ENCODE measurements at places on chromosomes 1 and 21.

DNA sequence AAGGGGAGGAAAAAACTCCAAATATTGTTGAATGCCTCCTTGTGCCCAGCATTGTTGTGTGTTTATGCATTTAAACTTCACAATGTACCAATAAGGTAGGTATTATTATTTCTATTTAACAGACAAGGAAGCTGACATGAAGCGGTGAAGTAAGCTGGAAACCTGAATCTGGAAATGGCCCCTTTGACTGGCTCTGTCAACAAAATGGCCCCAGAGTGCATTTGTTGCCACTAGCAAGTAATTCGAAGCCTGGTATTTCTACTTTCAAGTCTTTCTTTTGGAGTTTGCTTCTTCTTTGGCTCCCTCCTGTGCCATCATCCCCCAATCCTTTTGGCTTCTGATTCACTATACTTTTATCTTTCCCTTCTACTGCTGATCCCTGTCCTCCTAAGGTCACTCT is 23.1 kb downstream of the CRYZL1 start:
- no peak for DNase-seq

DNA sequence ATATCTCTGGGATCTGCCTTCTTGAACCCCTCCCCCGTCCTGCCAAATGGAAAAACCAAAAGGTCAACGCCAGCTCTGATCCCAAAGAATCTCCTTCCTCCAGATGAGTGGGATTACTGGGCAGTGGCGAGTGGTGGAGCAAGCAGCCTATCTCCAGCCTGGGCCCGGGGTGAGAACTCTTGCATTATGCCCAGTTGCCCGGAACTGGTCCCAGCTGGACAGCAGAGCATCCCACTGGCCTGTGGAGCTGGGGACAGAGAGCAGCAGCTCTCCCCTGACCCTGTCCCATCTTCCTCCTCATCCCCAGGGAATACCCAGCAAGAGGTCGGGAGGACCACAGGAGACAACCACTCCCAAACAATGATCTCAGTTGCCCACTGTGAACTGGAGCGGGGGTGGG is 130.5 kb downstream of the TMEM53 start:
- DNase-seq: no peak

- no peak for DNase-seq
These were observed 19.4 kb downstream of the VPS13D start for GRCh38 chr1:12249181-12249580.

GRCh38 chr1:35958558-35958957 is 27.7 kb downstream of the AGO3 start:
- DNase-seq: no peak

- no peak for DNase-seq
These were observed 632.7 kb upstream of the NR5A2 start for GRCh38 chr1:199394856-199395255.

GRCh38 chr1:77076759-77077158 is 142.5 kb downstream of the PIGK start:
- DNase-seq: no peak

DNA sequence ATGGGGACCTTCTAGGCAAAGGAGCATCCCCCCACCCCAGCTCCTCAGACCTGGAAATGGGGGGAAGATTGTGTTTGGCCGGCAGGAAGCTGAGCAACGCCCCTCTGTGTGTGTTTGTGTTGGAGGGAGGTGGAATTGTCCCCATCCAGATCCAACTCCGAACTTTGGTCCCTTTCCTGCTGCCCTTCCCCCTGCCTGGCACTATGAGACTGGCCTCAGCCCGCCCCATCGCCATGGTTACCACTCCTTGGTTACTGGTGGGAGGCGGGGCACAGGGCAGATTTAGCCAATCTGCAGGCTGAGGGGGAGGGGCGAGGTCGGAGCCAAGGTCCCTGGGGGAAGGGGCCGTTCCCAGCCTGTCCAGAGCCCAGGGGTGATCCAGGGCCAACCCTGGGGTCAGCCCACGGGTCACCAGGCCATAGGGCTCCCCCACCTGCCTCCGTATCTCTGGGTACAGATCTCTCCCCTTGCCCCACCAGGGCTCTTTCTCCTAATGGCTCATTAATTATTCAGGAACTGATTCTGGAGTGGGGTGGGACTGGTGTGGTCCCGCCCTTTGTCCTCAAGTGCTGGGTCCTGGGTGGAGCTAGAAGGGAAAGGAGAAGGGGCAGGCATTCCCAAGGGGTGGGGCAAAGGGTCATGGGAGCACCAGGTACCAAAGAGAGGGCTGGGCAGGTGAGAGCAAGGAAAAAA is 15.2 kb downstream of the PTPRF start:
- DNase-seq: no peak

DNA sequence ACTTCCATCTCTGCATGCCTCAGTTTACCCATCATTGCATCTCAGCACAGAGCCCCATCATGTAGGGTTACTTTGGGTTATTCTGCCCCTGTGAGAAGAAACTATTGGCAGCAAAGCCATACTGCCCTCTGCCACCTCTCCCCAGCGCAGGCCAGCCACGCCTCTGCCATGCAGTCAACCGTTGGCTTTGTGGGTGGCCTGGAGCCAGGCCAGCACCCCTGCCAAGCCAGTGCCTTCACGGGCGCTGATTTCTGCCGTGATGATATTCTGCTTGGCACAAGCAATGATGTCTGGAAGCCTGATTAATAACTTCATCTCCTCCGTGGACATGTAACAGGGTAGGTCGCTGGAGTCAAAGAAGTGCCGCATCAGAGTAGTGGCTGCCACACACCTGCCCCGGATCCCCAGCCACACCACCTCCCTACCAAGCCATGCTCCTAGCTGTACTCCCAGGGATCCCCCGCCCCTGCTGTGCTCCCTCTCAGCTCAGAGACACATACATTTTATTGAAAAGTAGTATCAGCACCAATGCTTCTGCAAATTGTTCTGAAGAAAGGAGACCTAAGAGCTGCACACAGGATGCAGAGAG is 15.0 kb upstream of the CEP85 start:
- DNase-seq: no peak

DNA sequence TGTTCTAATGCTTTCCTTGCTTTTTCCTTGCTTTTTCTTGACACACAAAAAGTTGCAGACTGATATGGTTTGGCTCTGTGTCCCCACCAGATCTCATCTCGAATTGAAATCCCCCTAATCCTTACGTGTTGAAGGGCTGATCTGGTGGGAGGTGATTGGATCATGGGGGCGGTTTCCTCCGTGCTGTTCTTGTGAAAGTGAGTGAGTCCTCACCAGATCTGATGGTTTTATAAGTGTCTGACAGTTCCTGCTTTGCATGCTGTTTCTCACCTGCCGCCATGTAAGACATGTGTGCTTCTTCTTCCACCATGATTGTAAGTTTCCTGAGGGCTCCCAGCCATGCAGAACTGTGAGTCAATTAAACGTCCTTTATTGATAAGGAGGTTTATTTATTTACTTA is 11.3 kb downstream of the SPATA17 start:
- no peak for DNase-seq

- DNase-seq: no peak
These were observed 785.7 kb downstream of the ADGRL2 start for GRCh38 chr1:82586473-82586872.

DNA sequence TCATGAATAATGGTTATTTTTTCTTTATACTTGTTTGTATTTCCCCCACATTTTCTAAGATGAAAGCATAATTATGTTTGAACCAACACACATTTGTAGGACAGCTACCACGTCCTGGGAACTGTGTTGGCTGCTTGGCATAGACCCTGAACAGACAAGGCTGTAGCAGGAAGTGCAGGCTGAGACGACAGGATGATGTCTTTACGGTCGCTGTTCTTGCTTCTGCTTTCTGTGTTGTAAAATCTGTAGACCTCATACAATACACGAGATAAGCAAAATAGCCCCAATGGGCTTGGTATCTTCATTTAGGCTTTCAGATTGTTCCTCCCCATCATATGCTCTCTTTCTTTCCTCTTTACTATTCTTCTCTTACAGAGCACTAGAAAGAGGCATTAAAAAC is 23.3 kb upstream of the OTUD3 start:
- DNase-seq: no peak

- no peak for DNase-seq
These were observed 383.5 kb downstream of the PCP4 start for GRCh38 chr21:40250514-40251294.

DNA sequence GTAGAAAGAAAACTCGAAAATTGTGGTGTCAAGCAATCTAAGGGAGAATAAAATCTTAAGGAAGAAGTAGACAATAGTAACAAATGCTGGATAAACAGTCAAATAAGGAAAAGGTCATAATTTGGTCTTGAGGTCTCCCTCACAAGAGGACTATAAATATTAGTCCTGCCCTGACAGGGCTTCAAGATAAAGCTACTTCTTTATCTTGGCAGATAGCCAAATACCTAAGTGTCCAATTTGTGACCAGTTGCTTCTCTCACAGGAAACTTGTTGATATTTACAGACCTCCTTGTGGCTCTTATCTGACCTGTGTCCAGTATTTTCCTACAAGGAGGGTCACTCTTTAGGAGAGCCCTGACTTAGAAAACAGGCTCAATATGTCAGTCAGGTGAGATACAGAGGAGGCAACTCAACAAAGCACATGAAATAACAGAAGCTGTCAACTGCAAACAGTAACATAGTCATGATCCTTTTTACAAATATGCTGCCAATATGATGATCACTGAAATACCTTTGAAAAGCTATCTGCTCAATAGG is 88.8 kb downstream of the TNNI3K start:
- no peak for DNase-seq

- DNase-seq: no peak
These were observed 68.0 kb downstream of the SMYD2 start for GRCh38 chr1:214349008-214349407.

GRCh38 chr1:197103300-197103699 is 36.2 kb upstream of the F13B start:
- no peak for DNase-seq

- DNase-seq: no peak
These were observed 11.4 kb downstream of the THBS3 start for GRCh38 chr1:155196103-155196892.

DNA sequence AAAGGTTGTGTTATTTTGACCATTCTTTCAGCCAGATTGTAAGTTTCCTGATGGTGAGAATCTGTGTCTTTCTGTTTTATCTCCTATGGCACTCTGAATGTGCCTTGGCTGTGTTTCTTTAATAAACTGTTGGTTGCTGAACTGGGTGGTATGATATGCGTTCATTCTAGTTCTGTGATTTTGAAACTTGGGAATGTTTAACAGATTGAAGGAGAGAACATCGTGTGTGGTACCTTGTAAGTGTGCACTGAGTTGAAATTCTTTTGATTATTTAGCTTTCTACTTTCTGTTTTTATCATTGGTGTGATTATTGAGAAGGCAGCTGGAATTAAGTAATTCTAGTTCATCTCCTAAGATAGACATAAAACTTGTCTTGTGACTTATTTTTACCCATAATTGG is 4.6 kb downstream of the BACH1 start:
- DNase-seq: no peak

DNA sequence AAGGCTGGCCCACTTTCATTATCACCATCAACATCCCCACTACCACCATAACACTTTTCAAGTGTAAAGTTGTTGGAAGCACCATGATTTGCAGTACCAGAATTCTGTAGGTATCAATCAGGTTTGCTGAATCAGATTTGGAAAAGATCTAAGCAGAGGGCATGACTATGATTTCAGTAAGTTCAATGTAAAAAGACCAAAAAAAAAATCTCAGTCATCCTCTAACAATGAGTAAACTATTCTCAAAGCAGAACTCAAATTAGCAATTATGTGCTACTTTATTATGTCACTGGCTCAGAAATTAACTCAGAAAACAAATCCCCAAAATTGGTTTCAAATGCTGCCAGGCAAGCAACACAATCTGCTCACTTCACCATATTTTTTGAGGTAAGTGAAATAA is 187.8 kb upstream of the HP1BP3 start:
- DNase-seq: no peak

DNA sequence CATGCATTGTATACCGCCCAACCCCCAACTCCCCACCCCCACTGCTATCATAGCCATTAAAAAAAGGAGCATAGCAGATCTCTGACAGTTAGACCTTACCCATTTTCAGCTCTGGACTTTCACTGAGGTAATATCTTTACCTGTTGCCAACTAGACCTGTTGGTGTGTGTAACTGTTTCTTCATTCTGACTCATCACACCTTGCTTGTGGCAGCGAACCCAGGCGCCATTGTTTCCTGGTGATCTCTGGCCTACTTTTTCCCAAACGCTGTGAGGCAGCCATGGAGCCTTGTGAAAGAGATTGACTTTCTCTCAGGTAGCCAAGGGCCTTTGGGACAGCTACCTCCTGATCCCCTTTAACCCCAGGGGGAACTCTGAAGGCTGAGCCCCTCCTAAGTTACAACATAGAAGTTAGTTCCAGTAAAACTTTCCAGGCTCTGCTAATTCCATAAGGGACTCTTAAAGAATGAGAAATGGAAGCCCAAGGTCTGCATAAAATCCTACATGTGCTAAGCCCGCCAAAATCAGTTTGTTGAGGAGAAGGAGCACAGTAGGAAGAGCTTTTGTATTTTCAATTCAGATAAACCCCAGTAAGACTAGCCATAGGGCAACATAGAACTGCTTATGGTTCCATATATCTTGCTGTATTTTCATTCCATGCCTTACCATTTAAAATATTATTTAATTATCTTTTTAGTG is 196.1 kb upstream of the CAMK1G start:
- DNase-seq: no peak

DNA sequence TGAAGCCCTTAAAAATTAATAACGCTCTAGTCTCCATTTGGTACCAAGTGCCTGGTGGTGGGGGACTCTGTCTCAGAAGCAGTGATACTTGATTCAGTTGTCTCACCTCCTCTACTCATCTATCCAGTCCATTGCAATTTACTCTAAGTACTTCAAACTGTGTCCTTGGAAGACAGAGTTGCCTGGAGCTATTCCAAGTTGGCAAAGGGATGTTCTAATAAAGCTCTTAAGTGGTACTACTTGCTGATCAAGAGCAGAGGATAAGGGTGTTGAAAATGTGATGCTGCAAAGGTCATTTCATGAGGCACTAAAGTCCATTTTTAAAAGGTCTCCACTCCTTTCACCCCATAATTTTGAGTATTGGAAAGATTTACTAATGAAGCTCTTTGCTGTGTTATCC is 142.2 kb downstream of the NFIA start:
- DNase-seq: no peak

DNA sequence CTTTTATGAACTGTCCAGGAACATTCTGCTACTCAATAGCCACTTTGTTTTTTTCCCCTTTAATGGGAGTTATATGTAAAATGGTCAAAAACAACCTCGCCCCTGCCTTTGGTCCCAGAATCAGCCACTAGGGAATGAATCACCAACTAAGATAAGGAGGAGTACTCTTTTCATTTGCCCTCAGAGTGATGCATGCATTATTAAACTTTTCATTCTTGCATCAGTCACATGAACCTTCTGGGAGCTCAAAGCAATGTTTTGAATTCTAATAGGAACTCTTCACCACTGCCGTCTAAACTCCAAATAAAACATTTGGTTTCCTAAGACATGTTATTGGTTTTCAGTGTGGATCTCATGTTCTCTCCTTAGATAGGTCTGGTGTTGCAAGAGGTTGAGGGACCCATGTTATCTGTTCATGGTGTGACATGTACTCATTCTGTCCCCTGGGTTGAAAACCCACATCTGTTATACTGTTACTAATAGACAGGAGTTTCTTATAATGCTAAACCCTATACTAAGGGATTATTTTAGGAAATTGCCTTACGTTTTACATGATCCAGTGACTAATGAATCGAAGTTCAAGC is 17.8 kb upstream of the HSD17B7 start:
- no peak for DNase-seq

Measured in activated naive CD4-positive, alpha-beta T cell treated with anti-CD3 and anti-CD28 coated beads, Interleukin-2, amount 50 U/mL, for 16 hours (primary cell).